ENCODE measurements at places on chromosomes 16 and 17.

GRCh38 chr16:9165681-9166080, 74.2 kb downstream of the HAPSTR1 start:
- DNase-seq: no peak

GRCh38 chr17:76566988-76567431, 18.6 kb downstream of the ST6GALNAC2 start:
- DNase-seq: no peak

- peak; percentile 76 for DNase-seq
These were observed 649 bp downstream of the GSE1 start for GRCh38 chr16:85613604-85614337.

DNA sequence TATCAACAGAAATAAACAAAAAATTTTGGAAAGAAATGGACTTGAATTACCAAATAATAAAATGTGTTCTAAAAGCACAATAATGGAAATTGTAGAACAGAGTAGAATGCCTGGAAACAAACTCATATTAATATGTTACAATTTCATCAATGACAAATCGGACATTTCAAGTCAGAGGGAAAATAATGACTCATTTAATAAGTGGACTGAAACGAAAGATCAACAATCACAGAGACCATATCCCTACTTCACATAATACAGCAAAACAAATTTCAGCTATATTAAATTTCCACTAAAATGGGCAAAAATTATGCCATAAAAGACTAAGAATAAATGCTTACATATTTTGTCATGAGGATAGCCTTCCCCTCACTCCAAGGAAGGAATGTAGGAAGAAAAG, 25.7 kb downstream of the CDYL2 start:
- DNase-seq: no peak

- DNase-seq: no peak
These were observed 486.5 kb downstream of the CDH13 start for GRCh38 chr16:83113317-83113716.

DNA sequence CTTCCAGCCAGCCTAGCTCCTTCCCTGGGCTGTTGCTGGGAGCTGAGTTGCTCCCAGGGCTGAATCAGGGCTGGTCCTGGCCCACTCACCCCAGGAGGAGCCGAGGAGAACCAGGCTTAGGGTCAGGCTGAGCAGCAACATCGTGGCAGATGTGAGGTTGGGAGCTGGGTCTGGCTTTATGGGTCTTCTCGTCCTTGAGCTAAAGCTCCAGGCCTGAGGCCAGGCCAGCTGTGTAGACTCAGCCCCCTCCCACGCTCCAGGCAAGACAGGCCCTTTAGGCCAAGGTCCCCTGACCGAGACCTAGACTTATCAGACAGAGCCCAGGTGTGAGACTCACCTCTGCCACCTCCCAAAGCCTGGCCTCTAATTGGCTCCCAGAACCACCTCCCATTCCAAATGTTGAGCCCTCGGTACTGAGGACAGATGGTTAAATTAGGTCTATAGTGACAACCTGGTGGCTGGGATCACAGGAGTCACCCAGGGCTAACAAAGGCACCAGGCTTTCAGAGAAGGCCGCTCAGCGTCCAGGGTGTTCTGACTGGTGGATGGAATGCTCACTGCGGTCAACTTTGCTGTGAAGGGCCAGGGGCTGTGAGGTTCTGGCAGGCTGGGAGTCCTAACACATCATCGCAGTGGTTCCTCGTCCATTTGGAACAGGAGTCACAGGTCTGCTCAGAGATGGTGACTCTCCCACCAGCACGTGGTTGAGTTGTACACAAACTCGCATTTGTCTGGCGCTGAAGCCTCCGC, at the start of gene CTRL:
Gene CTRL, minus strand, starts transcription at position 151 of the 750 bp plus-strand sequence. Its CDS starts 10 bp downstream, at position 141.
- DNase-seq: no peak

- DNase-seq: no peak
These were observed 50.8 kb upstream of the ANKFY1 start for GRCh38 chr17:4314618-4315017.

DNA sequence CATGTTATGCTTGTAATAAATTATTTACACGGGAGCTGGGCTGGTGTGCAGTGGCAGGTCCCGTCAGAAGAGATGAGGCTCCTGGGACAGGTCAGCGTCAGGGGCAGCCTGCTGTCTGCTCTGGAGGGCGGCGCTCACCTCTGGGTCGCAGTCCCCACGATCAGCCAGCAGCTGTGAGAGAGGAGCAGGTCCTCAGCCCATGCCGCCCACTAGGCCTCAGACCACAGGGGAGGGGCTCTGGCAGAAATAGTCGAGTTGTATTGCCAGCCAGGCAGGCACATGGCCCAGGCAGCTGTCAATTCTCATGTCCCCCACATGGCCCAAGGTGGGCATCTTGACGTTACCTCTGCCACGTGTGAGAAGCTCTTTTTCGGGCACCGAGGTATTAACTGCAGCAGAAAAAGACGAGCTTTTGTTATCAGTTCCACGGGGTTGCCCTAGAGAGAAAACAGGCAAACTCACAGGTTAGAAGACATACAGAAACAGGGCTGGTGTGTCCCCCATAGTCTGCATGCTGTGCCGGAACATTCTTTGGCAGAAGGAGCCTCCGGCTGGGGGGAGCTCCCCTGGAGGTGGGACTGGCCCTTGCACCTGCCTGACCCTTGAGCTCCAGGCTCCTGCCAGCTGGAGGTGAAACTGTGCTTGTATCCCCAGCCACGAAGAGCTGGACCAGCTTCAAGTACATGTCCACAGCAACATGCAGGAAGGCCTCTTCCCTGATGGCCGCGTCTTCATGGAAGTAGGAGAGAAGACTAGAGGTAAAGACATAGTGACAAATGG, 17.4 kb downstream of the ZNF276 start:
- no peak for DNase-seq

- DNase-seq: peak; percentile 76
These were observed 89.5 kb upstream of the SOX9 start for GRCh38 chr17:72031219-72031884.

DNA sequence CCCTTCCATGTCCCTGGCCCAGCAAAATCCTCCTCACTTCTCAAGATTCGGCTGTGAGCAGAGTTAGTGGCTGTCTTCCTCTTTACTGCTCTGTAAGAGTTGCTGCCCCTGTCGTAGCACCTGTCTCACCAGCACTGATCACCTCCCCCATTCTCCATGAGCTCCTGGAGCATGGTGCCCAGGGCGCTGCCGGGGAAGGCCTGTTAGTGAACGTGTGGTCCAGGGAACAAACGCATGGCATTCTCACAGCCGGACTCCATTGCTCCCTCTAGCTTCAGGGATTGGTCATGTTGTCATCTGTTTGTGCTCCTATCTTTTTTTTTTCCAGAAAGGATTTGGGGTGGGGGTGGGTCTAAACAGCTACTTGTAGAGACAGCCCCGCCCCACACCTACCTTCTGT, 141.2 kb downstream of the CMIP start:
- DNase-seq: no peak

GRCh38 chr17:36742267-36743000, 141.1 kb downstream of the MRM1 start:
- peak; percentile 69 for DNase-seq

All from NCI-H146 (cell line).